ENCODE measurements at places on chromosomes 5 and 9.

DNA sequence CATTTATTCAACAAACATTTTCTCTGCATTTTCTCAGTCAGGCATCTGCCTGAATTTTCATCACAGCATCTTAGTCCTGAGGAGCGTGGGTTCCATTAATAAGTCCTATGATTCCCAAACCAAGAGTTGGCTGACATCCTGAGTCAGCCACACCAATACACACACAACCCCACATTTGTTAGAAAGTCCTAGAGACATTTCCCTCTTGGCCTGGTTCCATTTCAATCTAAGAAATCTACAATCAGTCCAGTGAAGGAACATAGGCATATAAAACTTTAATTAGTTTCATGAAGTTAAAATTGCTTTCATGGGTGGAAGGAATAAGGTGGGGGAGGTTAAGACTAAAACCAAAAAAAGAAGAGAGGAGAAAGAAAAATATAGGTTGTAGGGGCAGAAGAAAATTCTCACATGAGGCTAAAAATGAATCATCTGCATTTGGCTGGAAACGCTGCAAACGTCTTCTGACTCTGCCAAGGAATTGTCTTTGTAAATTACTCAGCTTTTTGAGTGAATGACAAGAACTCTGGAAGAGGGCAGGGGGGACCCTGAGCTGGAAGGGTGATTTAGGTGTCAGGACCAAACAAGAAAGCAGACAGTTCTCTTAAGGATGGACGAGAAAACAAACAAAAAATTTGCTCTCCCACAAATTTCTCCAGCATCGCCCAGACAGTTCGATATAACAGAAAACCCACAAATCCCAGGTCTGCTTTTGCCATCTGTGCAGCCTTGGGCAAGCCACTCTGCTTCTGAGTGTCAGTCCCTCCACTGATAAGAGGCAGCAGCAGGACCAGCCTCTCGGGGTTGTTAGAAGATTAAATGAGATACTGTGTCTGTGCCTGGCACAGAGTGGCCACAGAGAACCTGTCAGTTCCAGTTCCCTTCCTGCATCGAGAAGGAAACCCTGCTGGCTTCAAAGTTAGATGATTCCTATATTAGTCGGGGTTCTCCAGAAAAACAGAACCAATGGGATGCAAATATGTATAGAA is 289.7 kb downstream of the CDK5RAP2 start:
- DNase-seq, result no peak

GRCh38 chr5:107786424-107786823 is 115.7 kb upstream of the EFNA5 start:
- DNase-seq, result no peak

DNA sequence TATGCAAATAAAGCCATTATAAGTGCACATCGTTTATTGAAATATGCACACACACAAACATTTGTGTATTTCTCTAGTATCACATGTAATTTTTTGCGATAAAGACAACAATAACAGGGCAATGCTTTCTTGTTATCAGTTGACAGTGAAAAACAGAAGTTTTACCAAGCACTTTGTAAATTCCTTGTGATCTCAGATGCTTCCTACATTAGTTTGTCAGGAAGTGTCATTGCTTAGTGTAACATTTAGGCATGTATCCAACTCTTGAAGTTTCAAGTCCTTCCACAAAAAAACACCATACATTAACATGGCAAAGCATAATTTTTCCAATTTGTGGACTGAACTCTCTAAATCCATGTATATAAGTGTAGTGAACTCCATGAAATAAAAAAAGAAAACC is 46.4 kb downstream of the MOCS2 start:
- DNase-seq, result no peak

- DNase-seq, result no peak
These were observed 92.0 kb downstream of the GADD45G start for GRCh38 chr9:89696780-89697179.

DNA sequence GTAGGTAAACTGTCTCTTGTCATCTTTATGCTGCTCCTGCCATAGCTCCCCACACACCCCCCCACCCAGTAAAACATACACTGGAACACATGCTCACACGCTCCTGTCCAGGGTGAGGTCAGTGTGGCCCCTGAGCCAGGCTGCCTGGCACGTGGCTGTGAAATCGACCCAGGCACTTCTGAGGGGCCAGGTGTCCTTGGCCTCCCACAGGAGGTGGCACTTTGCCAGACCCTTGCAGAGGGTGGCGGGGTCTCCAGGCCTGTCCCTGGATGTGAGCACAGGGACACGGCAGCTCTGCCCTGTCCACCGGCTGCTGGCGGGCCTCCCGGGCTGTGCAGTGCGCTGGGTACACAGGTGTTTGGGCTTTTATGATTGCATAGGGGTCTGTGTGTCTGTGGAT is 10.0 kb upstream of the CRB2 start:
- no peak for DNase-seq

DNA sequence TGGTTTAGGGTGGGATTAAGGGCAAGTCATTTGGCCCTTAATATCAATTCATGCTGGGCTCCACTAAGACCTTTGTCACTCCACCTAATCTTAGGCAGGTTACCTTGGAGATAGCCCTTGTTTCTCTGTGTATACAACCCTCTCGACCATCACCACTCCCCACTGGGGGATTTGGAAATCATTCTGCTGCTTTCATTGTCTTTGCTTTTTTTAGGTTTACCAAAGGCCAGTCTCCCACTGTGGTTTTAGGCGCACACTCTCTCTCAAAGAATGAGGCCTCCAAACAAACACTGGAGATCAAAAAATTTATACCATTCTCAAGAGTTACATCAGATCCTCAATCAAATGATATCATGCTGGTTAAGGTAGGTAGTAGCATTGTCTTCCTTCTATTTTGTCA is 6.2 kb downstream of the GZMK start:
- DNase-seq, result no peak

GRCh38 chr5:33807771-33808170 is 84.0 kb downstream of the ADAMTS12 start:
- no peak for DNase-seq

GRCh38 chr5:10685115-10685521 is 75.9 kb downstream of the DAP start:
- no peak for DNase-seq

GRCh38 chr5:175649967-175650366 is 7.9 kb upstream of the HRH2 start:
- no peak for DNase-seq

DNA sequence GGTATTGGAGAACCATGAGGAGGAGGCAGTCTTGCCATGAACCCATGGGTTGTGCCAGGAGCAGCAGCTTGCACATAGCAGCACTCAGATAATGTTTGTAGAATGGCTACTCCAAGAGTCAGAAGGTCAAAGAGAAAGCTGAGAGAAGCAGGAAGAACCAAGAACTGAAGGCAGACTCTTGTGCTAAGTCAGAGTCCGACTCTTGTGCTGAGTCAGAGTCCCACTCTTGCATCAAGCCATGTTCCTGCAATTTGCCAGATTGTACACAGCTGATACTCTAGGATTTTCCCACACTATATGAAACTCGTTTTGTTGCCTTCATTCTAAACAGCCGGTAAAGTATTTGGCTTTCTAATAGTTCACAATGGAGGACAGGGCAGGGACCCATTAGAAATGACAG is 26.2 kb upstream of the HSPA9 start:
- DNase-seq, result no peak

DNA sequence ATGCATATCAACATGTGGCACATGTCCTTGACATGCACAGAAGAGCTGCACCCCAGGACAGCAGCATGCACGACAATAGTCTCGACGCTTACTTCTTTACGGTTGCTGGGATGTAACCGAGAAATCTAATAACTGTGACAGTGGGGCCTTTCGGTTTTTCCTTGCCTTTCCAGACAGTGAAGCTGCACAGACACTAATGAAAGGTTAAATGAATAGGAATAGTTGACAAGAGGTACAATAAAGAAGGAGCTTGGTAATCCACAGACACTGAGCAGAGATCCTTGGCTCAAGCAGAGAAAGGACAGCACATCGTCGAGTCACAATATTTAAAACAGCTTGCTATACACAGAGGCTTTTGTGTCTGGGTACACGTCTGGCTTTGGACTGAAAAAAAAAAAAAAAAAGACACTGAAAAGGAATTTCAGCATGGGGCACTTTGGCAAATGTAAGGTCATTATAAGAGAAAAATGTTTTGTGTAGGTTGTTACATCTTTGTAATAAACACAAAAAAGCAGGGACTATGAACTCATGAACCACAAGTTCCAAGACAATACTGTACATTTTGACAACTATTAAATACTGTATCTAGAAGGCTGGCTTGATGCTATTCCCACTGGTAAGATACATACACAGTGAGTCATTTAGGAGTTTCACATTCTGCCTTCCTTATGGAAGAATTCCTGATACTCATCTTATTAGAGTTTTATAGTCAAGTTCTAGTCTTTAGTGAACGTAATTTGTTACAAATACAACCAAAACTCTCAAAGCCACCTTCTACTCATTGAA is 5.6 kb downstream of the BNC2 start:
- DNase-seq, result no peak

DNA sequence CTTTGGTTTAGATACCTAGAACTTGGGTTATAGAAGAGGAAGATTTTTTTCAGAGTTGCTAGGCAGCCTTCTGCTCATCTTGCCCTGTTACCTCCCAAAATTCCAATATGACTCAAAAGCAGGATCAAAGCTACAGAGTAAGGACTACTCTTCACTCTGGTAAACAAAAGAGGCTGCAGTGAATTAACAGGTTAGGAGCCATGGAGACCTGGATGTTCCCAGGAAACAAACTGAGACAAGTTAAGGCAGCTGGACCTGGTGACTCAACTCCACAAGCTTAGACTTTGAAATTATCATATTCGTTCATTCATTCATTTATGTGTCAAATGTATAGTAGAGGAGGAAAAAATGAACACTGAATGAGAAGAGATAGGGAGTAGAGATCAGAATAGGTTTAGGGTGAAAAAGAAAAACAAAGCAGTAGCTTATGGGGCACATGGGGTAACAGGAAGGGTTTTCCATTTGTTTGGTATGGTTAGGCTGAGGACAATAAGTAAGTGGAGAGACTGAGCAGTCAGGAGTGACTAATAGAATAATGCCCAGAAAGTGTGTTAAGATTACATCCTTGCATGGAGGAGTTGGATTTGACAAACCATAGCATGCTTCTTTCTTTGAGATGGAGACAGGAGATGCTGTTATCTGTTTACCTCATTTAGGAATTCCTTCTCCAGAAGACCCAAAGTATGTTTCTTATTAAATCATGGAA is 464.0 kb upstream of the ZNF608 start:
- no peak for DNase-seq

GRCh38 chr9:4760122-4760521 is 19.1 kb upstream of the AK3 start:
- no peak for DNase-seq

All from HAP-1 (cell line).